ENCODE measurements at places on chromosomes 2 and 18.

DNA sequence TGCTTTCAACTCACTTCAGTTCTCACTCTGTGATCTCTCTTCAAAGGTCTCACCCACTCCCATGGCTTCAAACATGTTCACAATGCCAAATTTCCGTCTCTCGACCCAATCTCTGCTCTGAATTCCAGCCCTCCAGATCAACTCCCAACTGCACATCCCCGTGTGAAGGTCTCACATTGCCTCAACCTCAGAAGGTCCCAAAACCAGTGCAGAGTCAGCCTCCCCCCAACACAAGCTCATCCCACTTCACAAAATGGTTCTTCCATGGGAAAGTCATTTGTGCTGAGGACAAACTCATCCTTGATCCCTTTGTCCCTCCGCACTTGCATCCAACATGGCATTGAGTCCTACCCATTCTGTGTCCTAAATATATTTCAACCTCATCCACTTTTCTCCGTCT is 31.0 kb upstream of the GNAL start:
- no peak for DNase-seq

DNA sequence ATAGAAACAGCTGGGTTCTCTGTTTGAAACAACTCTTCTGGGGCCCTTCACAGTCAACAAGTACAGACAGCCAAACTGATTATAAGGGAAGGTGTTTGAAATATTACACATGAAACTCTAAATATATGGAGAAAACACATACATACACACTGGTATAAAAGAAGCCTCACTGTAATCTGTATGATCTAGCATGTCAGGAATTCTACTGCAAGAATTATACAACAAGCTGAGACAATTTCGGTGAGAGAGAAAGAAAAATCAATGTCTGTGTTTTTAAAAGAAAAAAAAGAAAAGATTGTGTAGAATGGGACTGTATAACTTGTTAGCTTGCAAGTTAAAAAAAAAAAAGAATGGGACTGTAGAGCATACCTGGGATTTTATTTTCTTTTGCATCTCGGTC is 26.3 kb downstream of the IRS1 start:
- peak; percentile 39 for DNase-seq

- no peak for DNase-seq
Measured at GRCh38 chr2:239179851-239180371, 220.9 kb downstream of the HDAC4 start.

DNA sequence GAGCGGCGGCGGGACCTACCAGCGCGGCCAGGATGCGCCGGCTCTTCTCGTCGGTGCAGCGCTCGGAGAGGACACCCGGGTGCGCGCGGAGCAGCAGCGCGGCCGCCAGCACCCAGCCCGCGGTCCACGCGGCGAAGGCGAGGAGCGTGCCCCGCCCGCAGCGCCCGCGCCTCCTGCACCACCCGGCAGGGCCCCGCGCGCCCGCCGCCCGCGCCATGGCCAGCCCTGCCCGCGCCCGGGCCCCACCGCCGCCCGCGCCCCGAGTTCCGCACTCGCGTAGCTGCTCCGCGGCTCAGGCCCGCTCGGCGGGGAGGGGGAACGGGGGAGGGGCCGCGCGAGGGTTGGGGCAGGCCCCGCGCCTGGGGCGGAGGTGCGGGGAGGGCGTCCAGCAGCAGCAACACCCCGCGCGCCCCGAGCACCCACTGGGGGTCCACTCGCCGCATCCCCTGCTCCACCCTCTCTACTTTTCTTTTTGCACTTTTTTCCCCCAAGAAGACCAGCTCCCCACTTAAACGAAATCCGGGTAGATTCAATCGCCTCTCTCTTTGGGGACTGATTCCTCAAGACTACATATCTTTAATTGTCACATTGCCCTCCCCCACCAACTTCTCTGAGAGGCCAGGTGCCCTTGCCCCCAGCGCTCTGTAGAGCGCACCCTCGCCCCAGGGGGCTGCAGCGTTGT is at the start of gene DIPK1C:
Gene DIPK1C, minus strand, starts transcription at position 266 of the 682 bp plus-strand sequence. Its CDS starts 49 bp downstream, at position 217.
- peak; percentile 2 for DNase-seq

- DNase-seq: no peak
Measured at GRCh38 chr2:109474319-109474825, 139.4 kb downstream of the SEPTIN10 start.

- DNase-seq: no peak
Measured at GRCh38 chr2:212242724-212243123, 295.9 kb downstream of the ERBB4 start.

DNA sequence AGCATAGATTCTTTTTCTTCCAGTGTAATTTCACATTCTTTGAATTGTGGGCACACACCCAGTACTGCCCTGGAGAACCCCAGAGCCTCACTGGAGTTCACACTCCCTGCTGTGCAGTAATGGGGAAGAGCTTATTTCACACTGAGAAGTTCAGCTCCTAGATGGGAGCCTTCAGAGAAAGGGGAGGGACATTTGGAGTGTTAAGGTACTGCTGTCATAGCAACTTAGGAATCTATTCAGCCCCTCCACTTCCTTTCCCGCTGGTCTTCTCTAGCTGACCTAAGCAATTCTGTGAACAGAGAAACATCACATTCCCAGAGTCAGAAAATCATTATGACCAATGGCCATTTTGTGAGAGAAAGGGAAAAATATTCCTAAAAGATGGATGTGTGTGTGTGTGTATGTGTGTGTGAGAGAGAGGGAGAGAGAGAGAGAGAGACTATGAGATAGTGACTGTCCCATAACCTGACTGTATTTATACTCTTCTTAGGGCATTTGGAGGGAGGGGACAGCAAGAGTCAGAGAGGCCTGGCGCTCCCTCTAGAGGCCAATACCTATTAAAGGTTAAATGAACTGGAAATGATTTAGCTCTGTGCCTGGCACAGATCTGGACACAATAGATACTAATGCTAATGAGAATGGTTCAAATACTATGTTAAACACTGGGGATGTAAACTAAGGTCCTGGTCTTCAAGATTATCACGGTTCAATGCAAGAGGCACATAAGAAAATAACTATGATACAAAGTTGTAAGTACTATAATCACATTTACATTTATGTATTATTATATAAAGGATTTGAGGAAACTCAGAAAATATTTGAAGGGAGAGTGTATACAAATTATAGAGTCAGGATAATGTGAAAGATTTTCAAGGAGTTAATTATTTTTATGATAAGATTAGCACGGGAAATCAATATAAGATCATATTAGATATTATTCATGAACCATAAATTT is 41.5 kb upstream of the RPE start:
- peak; percentile 89 for DNase-seq

DNA sequence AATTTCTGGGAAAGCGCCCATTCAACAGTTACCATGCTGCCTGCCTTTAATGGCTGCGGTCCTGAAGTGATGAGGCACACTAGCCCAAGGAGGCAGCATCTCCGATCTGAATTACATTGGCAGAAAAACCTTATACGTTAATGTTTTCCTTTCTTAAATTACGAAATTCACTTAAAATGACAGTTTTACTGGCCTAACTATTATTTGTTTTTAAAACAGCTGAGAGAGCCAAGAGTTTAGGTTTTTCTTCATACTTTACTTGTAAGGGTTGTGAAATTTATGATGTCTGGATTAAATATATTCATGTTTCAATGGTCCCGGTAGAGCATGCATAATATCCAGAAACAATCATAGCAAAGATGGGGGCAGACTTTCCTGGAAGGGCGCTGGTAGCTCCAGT is 115.2 kb upstream of the REV1 start:
- DNase-seq: no peak

- peak; percentile 49 for DNase-seq
Measured at GRCh38 chr2:211114826-211115455, 558.5 kb downstream of the CPS1 start.

- DNase-seq: no peak
Measured at GRCh38 chr2:78817430-78817829, 208.1 kb upstream of the REG3G start.

DNA sequence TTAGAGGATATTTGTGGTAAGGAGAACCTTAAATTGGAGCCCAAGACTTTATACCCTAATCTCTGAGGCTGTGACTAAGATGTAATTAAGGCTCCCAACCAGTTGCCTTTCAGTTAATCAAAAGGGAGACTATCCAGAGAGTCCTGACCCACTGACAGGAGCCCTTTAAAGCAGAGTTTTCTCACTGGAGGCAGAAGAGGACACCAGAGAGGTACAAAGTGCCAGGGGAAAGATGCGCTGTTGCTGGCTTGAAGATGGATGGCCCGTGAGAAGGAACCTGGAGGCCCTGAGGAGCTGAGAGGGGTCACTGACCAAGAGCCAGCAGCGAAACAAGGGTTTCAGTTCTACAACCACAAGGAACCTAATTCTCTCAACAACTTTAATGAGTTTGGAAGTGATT is 137.3 kb downstream of the TMEM131 start:
- DNase-seq: no peak

GRCh38 chr2:46304635-46305034 is 7.4 kb downstream of the EPAS1 start:
- no peak for DNase-seq

DNA sequence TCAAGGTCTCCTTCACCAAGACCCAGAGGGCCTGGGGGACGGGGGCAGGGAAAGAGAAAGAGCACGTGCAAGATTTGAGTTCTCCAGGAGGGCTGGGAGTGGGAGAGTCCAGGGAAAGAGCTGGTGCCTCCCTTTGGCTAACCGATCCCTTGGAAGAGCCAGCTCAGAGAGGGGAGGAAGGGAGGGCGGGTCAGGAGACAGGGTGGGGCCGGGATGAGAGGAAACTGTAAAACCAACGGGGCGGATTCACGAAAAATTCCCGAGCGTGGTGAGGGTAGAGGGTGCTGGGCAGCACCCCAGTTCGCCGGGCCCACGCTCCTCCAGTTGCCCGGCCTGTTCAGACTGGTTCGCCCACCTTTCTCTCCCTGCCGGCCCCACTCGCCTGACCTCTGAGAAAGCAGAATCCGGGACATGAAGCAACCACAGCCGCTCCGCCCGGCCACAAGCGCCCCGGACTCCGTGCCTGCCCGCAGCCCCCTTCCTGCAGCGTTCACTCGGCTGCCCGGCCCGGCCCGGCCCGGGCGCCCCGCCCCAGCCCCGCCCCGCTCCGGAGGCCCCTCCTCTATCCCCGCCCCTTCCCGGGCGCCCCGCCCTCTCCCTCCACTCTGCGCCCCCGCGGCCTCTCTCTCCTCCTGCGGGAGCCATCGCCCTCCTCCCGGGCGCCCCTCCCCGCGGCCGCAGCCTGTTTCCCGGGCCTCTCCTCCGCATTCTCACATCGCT is 230.9 kb upstream of the SMAD2 start:
- peak; percentile 52 for DNase-seq

DNA sequence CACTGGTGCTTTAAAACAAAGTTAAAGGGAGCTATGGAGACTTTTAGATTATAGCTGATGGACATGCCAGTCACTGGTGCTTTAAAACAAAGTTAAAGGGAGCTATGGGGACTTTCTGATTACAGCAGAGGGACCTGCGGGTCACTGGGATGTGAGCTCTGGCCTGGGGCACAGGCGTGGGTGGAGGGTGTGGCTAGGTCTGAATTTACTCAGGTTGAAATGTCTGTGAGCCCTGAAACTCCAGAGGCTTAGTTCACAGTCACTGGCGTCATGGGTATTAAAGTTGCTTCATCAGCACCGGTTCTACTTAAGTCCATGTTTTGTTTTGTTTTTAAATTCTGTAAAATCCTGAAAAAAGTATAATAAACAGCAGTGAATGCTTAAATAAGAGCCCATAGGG is 49.0 kb upstream of the TMEM18 start:
- no peak for DNase-seq

DNA sequence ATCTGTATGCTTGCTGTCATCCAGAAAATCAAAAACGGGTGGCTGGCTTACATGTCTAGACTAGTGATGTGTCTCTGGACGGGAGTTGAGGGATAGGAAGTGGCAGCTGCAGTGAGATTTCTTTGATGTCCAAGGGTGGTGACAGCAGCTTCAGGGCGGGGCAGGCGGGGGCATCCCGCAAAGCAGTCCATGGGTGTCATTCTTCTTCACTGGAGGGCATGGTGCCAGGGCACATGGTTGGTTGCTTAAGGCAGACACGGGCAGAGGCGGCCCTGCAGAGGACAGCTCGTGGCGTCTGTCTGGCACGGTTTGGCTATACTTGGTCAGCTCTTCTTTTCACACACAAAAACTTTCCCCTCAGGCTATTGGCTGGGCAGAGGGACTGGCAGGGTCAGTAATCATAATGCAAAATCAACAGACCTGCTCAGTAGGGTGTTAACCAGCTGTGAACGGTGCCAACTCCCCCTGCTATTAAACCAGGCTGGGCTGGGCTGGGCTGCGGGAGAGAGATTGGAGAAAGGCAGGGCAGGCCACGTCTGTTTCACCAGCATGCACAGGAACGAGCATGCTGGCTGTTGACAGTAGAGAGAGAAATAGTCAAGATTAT is 63.7 kb downstream of the COL4A3 start:
- no peak for DNase-seq

GRCh38 chr2:67567886-67568285 is 170.8 kb downstream of the ETAA1 start:
- DNase-seq: no peak

DNA sequence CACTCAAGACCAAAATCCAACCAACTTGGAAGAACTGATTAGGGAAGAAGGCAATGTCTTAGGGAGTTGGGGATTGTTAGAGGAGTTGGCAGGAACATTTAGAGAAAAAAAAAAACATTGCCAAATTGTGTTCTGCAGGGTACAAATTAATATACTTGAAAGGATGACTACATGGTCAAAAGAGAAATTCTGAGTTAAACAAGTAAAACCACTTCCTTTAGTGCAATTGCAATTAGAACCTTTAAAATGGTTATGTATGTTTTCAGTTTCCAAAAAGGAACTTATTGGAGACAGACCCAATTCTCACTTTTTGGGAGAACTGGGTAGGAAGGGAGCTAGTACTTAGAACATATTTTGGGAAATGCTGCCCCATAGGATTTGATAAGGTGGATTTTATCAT is 137.9 kb downstream of the GPD2 start:
- no peak for DNase-seq

DNA sequence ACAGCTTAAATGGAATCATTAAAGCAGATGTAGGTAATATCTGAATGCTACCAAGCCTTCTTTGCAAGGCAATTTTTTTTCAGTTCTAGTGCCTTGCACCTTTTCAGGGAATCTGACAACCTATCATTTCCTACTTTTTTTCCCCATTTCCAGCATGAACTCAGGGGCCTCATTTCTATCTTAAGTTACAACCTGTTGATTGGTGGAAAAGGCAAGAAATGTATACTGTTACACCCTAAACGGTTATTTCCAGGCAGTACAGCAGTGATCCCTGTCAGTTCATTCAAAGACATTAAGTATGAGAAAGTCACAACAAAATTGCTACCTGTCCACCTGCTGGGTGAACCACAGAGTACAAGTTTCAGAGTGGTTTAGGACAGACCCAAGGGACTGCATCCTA is 171.2 kb upstream of the PIK3C3 start:
- no peak for DNase-seq

DNA sequence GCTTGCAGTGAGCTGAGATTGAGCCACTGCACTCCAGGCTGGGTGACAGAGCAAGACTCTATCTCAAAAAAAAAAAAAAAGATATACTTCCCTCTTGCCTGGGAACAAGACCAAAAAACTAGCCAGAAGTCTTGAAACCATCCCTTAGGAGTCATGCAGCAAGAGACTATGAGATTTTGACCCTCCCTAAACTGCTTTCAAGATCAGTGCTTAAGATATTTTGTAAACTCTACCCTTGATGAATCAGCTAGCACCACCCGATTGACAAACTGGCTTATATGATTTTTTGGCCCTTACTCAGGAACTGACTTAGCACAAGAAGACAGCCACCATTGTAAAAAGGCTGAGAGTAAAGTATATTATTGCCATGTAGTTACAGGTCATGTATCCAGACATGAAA is 3.8 kb downstream of the SULT1C3 start:
- DNase-seq: no peak

GRCh38 chr2:141381946-141382345 is 748.9 kb downstream of the LRP1B start:
- no peak for DNase-seq

GRCh38 chr2:216679658-216680024 is 15.7 kb downstream of the IGFBP5 start:
- DNase-seq: no peak
